ENCODE measurements at places on chromosomes 1 and 21.
A peak's percentile ranks its signal among the peaks of the same experiment; 100 is the strongest.

GRCh38 chr1:104593413-104594187, 843.9 kb downstream of the AMY1C start:
- no peak for DNase-seq

DNA sequence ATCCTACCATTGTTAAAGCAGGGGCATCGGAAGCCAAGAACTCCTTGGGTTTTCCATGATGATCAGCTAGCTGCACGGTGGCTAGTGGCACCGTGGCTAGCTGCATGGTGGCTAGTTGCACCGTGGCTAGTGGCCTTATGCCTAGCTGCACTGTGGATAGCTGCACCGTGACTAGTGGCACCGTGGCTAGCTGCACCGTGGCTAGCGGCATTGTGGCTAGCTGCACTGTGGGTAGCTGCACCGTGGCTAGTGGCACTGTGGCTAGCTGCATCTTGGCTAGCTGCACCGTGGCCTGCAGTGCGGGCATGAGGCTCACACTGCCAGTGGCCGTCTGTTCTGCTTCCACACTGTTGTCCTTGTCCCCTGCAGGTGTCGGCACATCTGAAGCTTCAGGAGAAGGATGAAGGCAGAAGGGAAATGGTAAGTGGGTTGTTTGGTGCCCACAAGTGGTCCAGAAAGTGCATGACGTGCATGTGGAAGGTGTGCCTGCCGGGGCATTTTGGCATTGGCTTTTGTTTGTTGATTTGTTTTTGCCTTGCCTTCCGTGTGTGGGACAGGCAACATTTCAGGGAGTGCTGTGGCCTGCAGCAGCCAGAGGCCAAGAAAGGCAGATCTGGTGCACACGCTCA, 38.6 kb downstream of the TFF3 start:
- no peak for DNase-seq

DNA sequence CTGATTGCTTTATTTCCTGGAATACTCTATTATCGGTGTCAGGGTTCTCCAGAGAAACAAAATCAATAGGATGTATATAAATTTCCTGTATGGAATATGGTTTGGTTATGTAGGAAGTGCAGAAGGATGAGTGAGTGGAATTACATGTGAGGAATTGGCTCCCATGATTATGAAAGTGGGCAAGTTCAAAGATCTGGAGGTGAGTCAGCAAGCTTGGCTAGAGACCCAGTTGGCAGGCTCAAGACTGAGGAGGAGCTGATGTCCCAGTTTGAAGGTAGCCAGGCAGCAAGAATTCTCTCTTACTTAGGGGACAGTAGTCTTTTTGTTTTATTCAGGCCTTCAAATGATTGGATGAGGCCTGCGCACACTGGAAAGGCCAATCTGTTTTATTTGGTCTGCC, 57.5 kb downstream of the MAP3K7CL start:
- DNase-seq = peak; percentile 38

GRCh38 chr1:200905411-200906052, 10.8 kb downstream of the INAVA start:
- DNase-seq = no peak

DNA sequence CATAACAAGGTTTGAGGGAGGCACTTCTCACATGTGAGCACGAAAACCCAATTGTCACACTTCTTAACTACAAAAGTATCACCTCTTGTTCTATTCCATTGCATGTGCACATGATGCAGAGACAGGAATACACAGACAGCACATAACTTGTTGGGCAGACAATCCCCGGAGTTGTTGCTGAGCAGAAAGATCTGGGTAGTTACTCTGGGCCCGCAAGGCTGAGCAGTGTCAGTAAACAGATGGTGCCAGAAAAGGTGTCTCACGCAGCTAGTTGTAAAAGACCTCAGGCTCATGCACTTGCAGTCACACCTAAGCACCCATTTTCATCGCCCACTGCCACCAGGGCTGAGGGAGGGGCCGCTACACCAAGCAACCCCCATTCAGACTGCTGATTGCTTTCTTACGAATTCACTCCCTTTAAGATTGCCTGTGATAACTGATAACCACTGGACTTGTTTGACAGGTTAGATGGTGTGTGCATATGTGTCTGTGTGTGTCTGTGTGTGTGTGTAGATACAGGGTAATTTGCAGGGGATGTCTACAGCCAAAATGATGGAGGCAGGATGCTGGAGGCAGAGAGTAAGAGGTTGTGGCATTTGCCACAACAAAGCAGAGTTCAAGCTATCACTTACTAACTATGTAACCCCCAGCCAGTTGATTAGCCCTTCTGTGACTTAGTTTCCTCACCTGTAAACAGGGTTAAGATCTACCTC, 4.2 kb downstream of the LGR6 start:
- DNase-seq = no peak

DNA sequence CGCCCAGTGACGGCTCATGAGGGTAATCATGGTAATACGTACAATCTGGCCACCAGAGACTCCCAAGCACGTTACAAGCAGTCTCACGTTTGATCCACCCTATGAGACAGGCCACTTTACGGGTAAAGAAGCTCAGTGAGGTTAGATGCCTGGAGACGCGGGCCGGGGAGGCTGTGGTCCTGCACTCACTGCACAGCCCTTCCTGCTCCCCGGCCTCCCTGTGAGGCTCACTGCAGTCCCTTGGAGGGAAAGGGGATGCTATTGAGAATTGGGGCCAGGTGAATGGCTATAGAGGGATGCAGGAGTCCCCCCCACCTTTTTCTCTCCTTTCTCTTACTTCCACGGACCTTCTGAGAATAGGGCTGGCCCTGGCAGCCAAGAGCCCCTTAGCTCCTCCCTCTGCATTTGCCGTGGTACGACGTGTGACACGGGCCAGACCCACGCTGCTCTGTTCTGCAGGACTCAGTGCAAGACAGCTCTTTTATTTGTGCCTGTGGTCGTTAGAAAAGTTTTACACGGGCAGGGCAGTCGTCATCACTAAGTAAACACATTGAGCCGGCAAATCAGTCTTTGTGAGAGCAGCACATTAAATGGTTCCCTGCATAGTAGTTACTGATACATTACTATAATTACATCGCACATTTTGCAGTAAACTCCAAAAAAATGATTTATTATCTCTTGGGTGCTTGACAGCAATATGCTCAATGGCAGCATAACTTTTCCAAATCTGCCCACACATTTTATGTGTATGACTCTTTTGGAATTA, 18.8 kb downstream of the KIF26B start:
- DNase-seq = no peak

DNA sequence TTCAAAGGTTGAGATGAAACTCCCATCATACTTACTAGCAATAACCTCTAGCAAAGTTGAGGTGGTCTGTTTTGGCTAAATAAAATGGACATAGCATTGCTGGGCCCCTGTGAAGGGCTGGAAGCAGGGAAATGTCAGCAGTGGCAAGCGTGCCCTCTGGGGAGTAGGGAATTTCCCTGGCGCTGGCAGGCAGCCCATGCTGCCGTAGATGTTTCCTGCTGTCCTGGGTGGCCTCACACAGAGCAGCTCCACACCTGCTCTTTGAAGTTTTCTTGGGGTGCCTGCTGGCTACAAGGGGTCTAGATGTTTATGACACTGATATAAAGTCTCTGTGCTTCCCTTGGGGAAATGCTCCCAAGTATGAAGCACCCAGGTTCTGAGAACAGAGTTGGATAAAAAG, 30.2 kb downstream of the ADARB1 start:
- peak; percentile 61 for DNase-seq

DNA sequence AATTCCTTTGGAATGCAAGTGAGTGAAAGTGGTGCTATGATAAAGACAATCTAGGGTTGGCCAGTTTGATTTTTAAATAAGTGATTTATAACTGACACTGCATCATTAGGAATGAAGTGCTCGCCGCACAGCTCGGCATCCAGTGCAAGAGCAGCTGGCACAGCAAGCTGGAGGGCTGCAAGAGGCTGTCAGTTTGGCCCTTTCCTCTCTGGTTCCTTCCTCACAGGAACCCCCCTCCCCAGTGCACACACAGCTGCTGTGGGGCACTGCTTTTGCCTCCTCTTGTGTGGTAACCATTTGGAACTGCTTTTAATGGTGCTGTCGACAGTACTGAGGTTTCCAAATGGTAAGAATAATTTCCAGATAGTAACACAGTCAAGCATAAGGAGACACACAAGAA, 10.4 kb upstream of the BCAR3 start:
- DNase-seq = no peak

GRCh38 chr1:212553676-212554075, 54.9 kb upstream of the ATF3 start:
- no peak for DNase-seq

DNA sequence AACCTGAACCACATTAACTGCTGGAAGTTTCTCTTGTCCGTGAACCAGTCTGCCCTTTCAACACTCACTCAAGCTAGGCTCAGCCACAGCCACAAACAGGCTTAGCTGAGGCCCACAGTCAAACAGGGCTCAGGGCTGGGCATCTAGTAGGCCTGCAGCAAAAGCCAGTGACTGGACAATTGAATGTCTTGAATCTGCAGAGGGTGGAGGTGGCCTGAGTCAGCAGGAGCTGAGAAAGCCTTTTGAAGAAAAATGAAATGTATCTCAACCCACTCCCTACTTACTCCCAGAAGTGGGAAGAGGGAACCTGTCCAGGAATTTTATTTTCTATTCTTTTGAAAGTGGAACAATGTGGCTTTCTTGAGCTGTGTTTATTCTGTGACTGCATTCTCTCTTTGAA, 95.4 kb downstream of the PTPRU start:
- DNase-seq = no peak

GRCh38 chr1:145720556-145720877, 1.2 kb downstream of the CD160 start:
- peak; percentile 12 for DNase-seq

- DNase-seq = no peak
Measured at GRCh38 chr1:223329252-223329651, 34.7 kb downstream of the SUSD4 start.

DNA sequence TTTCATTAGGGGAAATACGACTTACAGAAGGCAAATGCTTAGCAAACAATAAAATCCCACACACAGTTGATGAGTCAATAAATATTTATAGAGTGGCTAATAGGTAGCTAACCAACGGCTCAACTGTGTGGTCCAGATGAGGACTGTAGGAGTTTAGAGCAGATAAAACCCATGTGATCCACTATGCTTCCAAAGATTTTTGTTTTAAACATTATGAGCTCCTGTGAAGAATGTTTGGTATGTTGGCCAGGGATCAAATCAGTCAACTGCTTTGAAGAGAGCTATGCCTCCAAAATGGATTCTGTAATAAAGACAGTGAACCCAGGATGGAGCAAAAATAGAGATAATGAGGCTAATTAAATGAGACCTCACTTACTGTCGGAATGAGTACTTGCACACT, 72.3 kb upstream of the COL11A1 start:
- no peak for DNase-seq

GRCh38 chr1:226831953-226832352, 38.5 kb upstream of the PSEN2 start:
- DNase-seq = no peak

GRCh38 chr1:197696372-197696771, 78.9 kb downstream of the DENND1B start:
- DNase-seq = no peak

- no peak for DNase-seq
Measured at GRCh38 chr1:202628646-202629215, 81.5 kb downstream of the SYT2 start.

DNA sequence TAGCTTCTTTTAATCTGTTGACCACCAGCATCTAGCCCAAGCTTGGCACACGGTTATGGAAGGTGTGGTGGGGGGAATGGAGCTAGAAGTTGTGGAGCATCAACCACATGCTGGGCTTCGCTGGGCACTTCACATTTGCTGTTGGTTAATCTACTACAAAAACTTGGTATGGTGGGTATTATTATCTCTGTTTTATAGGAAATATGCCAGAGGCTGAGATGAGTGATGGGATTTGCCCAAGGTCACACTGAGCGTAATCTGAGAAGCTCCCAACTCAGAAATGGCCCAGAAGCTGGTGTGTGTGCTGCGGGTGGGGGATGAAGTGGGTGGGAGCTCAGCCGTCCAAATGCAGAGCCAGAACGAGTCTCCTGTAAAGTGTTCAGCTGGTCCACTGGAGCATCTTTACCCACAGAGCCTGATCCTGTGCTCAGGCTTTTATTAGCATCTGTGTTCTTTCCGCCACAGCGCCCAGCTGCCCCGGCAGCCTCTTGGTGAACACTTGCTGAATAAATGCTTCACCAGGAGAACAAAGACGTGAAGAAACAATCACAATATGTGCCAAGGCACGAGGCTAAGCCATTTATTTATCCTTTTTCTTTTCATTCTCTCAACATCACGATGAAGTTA, 98.6 kb upstream of the JUN start:
- DNase-seq = no peak

- peak; percentile 66 for DNase-seq
Measured at GRCh38 chr1:119885903-119886783, 10.2 kb downstream of the ADAM30 start.

DNA sequence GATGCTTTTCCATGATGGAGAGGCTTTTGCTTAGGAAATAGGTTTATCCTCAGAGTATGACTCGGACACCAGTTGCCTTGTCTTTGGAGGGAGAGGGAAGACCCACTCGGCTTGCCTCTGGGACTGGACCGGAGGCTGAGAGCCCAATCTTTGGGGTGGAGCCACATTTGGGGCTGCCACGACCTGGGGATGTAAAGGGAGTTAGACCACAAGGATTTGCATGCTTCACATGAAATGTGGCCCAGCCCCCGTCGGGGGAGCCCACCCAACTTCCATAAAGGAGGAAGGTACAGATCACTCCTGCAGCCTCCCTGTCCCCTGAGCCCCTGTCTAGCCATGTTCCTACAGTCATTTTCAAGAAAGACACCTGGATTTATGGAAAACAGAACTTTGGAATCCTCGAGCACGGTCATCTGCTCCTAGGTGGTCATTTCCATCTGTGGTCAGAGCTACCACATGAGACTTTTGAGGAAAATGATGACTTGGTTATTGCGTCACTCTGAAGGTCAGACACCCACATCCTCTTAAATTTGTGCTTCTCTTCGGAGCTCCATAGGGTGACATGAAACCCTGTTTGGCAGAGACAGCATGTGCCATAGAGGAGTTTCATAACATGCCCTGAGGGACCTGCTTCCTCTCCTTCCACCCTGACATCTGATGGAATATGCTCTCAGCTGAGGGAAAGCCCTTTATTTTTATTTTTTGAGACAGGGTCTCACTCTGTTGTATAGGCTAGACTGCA, 99.4 kb upstream of the SLC45A1 start:
- DNase-seq = no peak

DNA sequence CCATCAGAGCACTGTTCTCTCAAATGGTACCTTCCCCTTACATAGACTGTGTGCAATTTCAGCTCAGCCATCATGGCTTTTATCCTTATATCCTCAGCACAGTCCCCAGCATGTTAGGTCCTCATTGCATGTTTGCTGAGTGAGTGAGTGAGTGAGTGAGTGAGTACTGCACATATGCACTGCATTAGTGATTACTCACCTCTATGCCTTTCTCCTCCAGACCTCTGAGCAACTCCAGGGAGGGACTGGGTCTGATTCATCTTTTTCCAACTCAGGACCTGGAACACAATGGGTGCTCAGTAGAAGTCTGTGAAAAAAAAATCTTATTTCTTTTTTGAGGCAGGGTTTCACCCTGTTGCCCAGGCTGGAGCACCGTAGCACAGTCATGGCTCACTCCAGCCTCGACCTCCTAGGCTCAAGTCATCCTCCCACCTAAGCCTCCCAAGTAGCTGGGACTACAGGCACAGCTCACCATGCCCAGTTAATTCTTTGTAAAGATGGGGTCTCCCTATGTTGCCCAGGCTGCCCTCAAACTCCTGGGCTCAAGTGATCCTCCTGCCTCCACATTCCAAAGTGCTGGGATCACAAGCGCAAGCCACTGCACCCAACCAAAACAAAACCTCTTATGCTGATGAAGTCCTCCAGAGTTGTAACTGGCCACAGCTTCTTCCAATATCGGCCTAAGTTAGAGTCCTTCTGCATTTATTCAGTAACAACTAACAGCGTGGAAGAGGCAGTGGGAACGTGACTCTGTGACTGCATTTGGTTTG, 23.7 kb downstream of the RNU5D-1 start:
- no peak for DNase-seq

Data from Calu3 (cell line).